ENCODE measurements at places on chromosomes 2 and 18.

DNA sequence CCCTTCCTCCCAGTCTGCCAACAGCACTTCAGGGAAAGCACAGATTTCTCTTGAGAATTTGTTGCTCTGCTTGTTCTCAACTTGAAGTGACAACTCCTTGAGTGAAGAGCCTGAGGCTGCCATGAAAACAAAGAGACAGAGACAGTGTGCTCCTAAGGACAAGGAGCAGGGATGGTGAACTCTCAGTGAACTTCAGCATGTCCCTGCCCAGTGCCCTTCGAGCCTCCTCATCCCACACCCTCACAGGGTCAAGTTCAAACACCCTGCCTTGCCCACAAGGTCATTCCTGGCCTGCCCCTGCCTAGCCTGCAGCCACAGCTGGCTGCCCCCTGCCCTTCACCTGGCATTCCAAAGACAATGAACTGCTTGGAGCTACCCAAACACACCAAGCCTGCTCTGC is 343.5 kb upstream of the KLHL29 start:
- no peak for DNase-seq

- DNase-seq = no peak
Observed at GRCh38 chr2:230505162-230505561, 89.2 kb downstream of the SP100 start.

DNA sequence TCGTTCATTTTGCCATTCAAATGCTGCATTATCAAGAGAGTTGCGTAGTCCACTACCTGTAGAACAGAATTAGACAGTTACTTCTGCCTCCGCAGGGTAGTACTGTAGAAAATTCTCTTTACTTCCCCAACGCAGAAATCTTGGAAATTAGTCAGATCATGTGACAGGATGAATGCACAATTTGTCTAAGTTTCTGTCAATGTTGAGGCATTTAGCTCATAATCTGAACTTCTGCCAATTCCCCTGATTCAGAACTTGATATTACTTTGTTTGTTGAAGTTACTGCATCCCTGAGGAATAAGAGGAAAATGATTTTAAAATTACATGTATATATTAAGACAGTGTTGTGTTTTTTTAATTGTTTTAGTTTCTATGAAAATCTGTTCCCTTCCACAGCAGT is 83.4 kb downstream of the TTC27 start:
- DNase-seq = no peak

- no peak for DNase-seq
Observed at GRCh38 chr2:159890551-159891266, 92.7 kb upstream of the CD302 start.

GRCh38 chr2:54103454-54104314 is 11.7 kb upstream of the ACYP2 start:
- DNase-seq = no peak

DNA sequence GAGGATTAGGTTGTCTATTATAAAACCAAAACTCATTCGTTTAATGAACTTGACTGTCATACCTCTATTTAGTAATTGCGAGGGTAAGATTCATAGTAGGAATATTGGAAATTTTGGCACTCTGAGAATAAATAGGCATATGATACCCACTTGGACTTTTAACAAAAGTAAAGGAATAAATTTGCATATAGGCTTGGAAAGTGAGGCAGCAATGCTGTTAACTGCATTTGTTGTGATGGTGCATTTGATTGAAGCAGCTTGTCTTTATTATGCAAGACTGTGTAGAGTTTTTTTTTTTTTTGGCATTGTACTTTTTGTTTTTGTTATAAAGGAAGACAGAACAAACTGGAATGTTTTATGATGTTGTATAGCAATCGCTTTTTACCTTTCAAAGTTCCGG is 18.9 kb downstream of the ITGB1BP1 start:
- no peak for DNase-seq

Measured in stimulated activated CD8-positive, alpha-beta memory T cell treated with anti-CD3 and anti-CD28 coated beads, Interleukin-4, amount 100 ng/mL, for 4 hours (primary cell).